ENCODE measurements at places on chromosomes 6 and 20.

DNA sequence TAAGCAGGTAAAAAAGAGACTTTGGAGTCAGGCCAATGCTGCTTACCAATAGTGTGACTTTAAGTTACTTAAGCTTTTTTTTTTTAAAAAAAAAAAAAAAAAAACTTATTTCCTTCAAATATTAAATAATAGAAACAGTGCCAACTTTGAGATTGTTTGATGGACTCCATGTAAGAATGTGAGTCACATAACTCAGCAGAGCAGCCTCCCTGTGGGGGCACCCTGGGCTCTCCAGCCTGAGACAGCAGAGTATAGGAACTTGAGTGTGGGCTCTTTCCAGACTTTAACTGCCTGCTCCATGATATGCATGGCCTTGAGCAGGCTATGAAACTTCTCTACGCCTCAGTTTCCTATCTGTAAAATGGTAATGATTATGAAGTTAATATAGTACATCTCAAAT lies 113.3 kb upstream of the SAMD5 start:
- peak; percentile 2 for DNase-seq

DNA sequence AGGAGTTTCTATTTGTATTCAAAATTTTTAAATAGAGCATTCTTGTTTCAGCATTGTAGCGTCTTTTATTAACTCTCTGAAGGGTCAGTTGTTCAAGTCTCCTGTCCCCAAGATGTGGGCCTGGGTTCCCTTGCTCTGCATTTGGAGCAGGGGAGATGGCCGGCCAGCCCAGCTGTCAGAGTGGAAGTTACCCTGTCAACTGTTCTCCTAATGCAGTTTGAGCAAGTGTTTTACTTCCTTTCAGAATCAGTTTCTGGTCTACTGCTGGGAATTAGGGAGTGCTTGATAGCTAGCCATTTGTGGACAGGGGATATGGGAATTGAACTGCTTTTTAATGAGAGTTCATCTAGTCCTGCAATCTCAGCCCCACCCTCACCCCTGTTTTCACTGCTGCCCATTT lies 116.6 kb downstream of the QKI start:
- DNase-seq = no peak

DNA sequence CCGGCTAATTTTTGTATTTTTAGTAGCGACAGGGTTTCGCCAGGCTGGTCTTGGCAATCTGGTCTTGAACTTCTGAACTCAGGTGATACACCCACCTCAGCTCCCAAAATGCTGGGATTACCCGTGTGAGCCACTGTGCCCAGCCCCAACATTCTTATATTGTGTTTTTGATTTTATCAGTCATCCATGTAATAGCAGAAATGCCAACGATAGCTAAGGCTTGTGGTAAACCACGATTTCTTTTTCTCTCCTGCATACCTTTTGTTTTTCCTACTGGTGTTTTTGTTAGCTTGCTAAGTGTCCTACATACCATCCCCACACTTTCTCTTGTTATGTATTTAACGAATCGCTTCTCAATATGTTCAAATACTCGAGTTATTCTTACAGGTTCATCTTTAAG lies 12.1 kb downstream of the PHACTR2 start:
- no peak for DNase-seq

- no peak for DNase-seq
Measured at GRCh38 chr6:71238351-71238750, 50.3 kb upstream of the OGFRL1 start.
